Mesenchymal stem cell (in vitro differentiated cells and primary cell): ENCODE measurements at places on chromosomes 3 and 15.

GRCh38 chr3:171561596-171562323 is 101.6 kb upstream of the TNIK start:
- DNase-seq: no peak

GRCh38 chr15:80260551-80260950 is 8.5 kb upstream of the CTXND1 start:
- peak; percentile 40 for DNase-seq

DNA sequence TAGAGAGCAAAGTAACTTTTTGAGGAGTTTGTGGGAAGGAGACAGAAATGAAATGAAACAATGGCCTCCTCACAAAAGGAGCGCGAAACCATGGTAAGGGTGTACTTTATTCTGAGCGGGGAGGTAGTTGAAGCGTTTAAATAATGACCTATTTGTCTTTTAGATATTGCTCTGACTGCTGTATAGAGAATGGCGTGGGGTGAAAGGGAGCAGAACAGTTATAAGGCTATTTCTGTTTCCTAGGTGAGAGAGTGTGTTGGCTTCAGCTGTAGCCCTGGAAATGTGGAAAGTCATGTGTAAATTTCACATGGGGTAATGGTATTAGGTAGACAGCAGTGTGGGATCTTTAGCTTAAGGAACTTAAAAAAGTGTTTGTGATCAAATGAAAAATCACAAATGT is 54.9 kb downstream of the CNTN4 start:
- DNase-seq: no peak

DNA sequence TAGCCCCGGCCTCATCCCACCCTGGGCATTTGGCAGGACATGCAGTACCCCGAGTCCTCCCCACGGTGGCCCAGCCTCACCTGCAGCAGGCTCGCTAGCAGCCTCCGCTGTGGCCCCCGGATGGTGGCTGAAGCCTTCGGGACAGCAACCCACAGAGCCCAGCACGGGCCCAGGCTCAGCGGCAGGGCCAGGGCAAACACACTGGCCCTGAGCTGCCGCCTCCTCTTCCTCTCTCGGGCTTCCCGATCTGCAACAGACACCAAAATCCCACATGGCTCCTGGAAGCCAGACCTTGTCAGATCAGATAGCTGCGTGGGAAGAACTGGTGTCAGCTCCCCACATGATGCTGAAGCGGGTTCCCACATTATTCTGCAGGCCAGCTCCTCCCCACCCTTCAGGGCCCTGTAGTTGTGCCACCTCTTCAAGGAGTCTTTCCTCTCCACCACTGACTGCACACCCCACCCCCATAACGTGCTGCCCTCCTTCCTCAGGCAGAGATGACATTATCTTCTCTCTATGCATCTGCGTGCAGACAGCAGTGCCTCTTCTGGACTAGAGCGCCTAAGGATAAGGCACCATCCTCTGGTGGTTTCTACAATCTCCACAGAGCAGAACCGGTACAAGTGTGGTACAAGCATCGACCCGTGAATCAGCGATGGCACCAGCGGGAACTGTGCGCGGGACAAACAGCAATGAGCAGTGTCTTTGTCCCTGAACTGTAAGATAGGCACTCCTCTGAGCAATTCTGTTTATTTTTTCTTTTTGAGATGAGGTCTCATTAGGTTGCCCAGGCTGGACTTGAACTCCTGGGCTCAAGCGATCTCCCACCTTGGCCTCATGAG is 9.5 kb downstream of the TMEM44 start:
- no peak for DNase-seq

- DNase-seq: no peak
Observed at GRCh38 chr15:26772154-26773066, at the start of gene GABRB3. GABRB3 (minus strand) TSS chr15:26773066.

- no peak for DNase-seq
Observed at GRCh38 chr3:108271626-108272025, 24.7 kb upstream of the HHLA2 start.

DNA sequence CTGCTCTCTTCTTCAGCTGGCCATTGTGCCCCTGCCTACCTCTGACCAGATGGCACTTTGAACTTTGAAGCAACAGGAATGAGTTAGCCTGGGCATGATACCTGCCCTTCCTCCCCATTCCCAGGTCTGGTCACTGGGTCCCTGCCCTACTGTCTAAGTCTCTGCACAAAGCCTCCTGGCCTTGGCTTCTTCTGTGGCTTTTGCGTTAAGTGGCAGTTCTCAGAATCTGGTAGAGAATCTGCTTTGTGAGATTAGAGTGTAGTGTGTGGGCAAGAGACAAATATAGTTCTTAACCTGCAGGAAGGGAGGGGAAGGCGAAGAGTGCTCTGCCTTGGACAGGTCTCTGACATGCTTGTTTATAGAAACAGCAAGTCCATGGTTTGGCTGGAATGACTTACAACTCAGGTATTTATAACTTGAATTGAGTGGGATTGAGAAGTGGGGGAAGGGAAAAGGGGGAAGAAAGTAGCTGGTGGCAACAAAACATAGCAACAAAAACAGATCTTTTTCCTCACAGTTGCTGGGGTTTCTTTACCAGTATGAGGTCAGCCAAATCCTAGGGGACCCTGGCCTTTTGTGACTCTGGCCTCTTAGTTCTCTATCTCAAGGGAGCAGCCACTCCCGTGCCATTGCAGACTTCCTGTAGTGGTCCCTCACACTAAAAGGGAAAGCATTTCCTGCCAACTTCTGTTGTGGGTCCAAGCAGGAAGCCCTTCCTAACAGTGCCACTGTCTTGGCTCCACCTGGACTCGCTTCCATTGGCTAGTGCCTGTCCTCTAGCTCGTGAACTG is 16.7 kb downstream of the MAPKBP1 start:
- peak; percentile 90 for DNase-seq

DNA sequence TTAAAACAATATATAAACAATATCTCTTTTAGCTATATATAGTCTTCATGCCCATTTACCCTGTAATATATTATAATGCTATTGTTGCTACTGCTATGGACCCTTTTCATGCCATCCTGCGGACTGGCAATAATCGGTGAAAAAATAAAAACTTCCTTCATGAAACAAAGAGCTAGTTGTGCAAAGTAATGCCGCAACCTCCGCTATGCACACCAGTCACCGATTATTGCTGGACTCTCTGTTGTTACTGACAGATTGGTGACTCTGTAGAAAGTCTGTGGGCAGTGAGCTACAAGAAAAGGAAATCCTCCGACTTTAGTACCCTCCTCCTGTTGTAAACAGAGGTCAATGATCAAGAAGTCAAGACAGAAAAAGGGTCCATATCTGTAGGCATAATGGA is 17.9 kb upstream of the ICE2 start:
- no peak for DNase-seq

- DNase-seq: peak; percentile 46
Observed at GRCh38 chr15:57866149-57866736, 159.7 kb downstream of the POLR2M start.

DNA sequence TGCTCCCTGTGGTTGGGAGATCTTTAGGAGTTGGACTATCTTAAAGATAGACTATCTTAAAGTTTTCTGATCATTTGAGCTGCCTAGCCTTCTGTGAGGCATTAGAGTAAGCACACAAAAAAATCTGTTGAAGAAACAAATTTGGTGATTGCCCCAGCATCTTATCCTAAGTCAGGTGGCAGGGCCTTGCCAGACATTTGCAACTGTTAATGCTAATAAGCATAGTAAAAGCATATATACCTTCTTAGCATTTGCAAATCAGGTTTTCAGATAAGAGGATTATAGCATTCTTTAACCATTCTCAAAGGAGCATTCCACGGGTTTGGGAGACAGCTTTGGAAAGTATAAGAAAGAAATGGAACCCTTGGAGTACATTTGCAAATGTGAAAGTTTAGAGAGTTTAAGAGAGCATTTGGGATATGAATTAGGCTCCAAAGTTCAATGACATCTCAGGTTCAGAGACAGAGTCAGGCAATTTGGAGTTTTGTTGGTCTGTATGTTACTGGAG is 61.0 kb downstream of the SEMA6D start:
- no peak for DNase-seq

- DNase-seq: no peak
Observed at GRCh38 chr3:101310978-101311375, 9.4 kb downstream of the IMPG2 start.

DNA sequence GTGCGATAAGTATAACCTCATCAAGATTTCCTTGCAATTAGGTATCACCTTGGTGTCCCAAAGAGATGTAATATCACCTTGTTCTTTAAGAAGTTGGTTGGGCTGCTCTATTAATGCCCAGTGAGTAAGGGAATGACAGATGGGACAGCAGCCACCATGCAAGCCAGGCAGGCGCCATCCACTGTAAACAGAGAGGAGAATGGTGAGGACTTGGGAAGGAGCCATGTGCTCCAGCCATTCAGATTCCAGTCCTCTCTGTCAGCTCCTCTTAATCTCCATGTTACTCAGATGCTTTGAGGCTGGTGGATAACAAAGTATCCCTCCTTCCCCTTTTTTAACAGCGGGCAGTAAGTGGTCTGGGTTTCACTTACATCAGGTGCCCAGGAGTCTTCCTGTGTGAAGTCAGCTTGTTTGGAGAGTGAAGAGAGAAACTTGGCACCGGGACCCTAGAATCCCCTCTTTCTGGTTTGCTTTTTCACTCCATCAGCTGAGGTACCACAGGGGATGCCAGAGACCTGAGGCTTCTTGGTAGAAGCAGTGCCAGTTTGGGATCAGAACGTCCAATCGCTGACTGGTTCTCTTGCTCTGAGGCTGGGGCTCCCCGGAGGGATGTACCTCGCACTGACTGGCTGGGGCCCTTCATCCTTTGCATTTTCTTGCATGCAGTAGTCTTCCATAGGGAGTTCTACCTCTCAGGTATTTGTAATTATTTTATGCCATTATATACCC is 29.5 kb downstream of the SLCO3A1 start:
- no peak for DNase-seq

- DNase-seq: peak; percentile 45
Observed at GRCh38 chr15:77974098-77974414, 103.5 kb downstream of the TBC1D2B start.

DNA sequence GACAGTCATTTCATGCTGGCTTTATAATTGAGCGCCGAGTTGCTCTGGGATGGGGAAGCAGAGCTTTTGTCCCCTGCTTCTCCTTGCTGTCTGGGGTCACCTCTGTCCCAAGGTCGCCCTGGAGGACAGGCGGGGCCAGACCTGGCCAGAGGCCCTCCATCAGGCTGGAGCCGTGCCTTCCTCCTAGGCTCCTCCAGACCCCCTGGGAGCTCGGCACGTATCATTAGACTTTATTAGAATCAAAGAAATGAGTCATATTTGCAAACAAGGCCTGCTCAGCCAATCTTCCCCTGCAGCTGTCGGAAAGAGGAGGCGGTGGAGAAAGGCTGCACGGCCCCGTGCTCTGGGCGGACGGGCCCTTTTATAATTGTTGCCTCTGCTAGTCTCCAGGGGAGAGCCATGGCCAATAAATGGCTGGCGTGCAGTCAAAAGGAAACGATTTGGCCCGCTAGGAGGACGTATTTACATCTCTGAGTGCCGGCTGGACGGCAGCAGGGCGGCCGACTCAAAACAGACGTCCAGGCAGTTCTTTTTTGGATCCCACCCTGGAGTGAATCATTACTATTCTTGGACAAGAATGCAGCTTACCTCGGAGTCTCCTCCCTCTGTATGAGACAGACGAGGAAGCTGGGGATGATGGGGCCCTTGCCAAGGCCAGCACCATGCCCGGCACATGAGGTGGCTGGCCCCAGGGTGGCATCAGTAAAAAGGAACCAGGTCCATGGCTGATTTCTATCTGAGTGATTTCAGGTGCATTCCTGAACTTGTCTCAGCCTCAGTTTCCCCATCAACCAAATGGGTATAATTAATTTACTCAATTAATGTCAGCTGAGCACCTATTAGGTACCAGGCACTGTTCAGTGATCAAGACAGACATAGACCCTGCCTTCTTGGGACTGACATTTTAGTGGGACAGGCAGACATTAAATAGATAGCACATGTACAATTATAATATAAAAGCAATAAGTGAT is 50.6 kb downstream of the SLC6A6 start:
- DNase-seq: peak; percentile 93

DNA sequence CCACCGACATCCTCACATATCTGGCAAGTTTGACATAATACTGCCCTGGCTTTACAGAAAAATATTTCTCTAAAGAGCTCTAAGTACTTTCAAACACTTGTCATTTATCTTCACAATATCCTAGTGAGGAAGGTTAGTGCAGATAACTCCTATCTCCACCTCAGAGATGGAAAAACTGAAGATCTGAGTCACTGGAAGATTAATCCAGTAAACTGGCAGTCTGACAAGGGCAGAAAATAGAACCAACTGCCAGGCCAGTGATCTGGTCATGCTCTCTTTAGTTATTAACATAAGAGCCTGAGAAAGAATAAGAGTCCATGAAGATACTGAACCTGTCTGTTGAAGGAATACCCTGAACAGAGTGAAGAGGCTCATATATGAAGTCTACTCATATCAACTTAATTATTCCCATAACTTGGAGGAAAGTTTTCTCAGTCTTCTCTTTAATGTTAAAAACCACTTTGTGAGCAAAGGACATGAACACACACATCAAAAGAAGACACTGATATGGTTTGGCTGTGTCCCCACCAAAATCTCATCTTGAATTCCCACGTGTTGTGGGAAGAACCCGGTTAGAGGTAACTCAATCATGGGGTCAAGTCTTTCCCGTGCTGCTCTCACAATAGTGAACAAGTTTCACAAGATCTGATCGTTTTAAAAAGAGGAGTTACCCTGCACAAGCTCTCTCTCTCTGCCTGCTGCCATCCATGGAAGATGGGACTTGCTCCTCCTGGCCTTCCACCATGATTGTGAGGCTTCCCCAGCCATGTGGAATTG is 61.4 kb downstream of the GOLIM4 start:
- DNase-seq: peak; percentile 71

- peak; percentile 35 for DNase-seq
Observed at GRCh38 chr15:52527911-52528563, 643 bp downstream of the MYO5A start.

DNA sequence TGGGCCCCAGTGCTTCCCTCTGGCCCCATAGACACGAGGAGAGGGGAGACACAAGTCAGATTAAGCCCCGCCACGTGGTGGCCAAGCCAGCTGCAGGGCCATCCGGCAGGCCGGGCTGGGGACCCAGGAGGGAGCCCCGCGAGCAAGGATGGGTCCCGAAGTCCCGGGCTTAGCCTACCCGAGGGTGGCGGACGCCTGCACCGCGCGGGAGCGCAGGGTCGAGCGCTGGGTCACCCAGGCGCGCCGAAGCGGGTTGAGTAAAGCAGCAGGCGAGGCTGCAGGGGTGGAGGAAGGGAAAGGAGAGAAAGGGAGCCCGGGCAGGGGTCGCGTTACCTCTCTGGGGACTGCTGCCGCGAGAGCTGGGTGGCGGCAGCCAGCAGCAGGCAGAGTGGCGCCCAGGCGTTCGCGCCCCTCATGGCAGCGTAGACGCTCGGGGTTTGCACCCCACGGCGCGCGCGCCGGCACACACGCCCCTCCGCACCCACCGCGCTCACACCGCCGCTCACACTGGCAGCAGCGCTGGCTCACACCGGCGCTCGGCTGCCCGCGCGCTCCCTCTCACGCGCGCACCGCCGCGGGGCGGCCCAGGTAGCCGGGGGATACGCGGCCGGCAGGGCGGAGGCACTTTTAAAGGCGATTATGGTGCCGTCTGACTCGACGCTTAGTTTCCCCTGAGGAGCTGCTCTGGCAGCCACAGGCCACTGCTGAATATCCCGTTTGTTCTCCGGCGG is at the start of gene PCOLCE2:
Gene PCOLCE2 (minus strand): TSS at position 603 of the 731 bp plus-strand sequence. CDS start 187 bp downstream, at position 416.
- peak; percentile 9 for DNase-seq

- DNase-seq: no peak
Observed at GRCh38 chr15:63194302-63194701, 4.9 kb downstream of the RAB8B start.

GRCh38 chr15:92112180-92112579 is 258.7 kb downstream of the SLCO3A1 start:
- DNase-seq: no peak

- no peak for DNase-seq
Observed at GRCh38 chr3:148906667-148907066, 41.6 kb downstream of the CPA3 start.
